ENCODE measurements at places on chromosomes 11 and 22. TPM values are rescaled to one million over a fixed set of nuclear protein-coding genes. Genes with fewer than 3 reads are reported as not detected.

Gene BAD
- total RNA-seq = 25.0 TPM

Gene HSPB2
- total RNA-seq = not detected

Gene SYT7
- total RNA-seq = not detected

Gene DTX4
- total RNA-seq = 43.3 TPM

Gene BDNF
- not detected for total RNA-seq

DNA sequence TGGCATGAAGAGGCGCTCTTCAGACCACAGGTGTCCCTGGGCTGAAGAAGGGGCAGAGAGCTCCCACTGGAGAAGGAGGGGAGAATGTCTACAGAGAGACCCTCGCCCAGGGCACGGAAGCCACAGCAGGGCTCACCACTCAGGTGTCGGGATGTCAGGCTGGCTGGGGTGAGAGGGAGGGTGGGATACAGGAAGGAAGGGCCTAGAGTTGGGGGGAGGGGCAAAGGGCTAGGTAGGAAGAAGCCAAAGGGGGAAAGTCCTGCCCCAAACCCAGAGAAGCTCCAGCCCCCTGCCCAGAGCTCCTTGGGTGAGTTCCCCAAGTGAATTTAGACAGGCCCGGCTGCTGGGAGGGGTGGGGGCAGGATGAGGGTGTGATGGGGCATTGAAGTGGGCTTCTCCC lies 232.0 kb downstream of the CEP164 start:
- no peak for DNase-seq

- no peak for DNase-seq
Observed at GRCh38 chr22:22452996-22453686, 55.4 kb downstream of the ZNF280B start.

- peak; percentile 40 for DNase-seq
Observed at GRCh38 chr22:30196141-30196879, 50.2 kb downstream of the LIF start.

GRCh38 chr22:24553597-24554312 lies 1.2 kb downstream of the GUCD1 start:
- DNase-seq = no peak

Gene MRGPRX4
- total RNA-seq = not detected

- DNase-seq = no peak
Observed at GRCh38 chr11:125325196-125325595, 160.6 kb downstream of the PKNOX2 start.

Gene TMEM41B
- 38.5 TPM for total RNA-seq

DNA sequence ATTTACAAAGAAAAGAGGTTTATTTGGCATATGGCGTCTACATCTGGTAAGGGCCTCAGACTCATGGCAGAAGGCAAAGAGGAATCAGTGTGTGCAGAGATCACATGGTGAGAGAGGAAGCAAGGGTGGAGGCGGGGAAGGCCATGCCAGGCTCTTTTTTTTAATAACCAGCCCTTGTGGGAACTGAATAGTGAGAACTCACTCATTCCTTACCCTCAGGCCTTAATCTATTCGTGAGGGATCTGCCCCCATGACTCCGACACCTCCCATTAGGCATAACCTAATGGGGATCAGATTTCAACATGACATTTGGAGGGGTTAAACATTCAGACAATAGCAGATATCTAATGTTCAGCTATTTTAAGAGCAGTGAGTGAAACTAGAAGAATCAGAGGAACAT lies 55.7 kb downstream of the ATM start:
- no peak for DNase-seq

DNA sequence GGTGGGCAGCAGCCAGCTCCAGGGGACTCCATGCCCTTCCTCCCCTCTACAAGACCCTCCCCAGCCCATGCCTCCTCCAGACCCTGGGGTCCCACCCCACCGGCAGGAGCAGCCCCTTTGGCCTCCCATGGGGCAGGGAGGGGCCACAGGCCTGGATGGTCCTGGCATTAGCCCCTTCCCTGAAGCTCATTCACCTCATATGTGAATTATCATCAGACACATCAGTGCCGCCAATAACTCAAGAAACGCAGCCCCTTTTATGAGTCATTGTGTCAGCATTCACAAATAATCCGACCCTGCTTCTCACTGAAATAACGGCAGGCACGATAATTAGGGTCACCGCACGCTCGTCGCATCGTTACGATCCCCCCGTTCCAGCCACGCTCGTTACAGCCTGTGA lies 124.2 kb downstream of the BRD1 start:
- DNase-seq = no peak

- DNase-seq = no peak
Observed at GRCh38 chr22:20510811-20511577, 3.6 kb downstream of the MED15 start.

- DNase-seq = no peak
Observed at GRCh38 chr11:1758611-1759150, 5.0 kb downstream of the CTSD start.

DNA sequence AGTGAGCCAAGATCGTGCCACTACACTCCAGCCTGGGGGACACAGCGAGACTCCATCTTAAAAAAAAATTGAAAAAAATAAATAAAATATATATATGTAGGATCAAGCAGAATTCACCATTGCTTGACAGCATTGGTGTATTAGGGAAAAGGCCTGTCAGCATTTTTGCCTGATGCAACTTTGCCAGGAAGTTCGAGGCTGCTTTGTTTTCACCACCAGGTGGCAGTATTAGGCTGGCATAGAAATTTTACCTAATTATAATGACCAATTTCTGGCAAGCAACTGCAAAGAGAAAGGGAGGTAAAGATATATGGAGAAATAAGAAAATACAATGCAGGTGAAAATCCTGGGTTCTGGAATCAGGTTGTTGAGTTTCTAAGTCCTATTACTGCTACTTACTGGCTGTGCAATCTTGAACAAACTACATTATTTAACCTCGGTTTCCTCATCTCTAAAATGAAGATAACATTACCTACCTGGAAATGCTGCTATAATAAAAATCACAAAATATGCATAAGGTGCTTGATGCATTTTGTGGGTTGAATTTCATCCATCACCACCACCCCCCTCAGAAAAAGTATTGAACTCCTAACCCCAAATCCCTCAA lies 24.7 kb downstream of the LAYN start:
- DNase-seq = peak; percentile 72

Gene OR5AN1
- total RNA-seq = 0.12 TPM

GRCh38 chr11:70586261-70587074 lies 188.1 kb downstream of the CTTN start:
- no peak for DNase-seq

DNA sequence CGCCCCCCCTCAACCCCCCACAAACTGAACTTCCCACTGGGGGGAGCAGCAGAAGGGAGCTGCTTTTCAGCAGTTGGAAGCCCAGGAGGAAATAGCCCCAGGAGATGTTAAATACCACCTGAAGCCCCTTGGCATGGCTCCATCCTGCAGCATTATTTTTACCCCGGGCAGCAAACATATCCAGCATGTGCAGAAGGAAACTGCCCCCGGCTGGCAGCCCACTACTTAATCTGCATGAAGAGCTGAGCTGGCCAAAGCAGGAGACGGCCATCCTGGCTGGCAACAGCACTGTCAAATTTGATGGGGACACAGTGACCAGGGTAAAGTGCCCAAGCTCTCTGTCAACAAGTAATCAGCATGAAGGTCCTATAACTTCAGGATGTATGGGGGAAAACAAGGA lies 32.0 kb downstream of the BUD13 start:
- DNase-seq = no peak

DNA sequence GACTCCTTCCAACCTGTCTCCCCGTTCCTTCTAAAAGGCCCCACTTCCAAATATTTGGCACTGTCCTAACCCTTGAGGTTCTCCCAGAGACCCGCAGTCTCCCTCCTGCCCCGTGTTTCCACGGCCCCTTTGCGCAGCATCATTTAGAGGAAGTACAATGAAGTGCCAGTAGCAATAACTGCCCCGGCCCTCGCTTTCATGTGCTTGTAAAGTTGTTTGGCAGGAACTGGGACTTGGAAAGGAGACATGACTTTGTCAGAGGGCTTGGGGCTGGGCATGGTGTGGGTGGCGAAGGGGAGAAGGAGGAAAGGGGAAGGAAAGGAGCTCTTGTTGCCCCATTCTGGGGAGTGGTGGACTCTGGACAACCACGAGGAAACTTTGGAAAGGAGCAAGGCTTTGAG lies 2.6 kb downstream of the CD44 start:
- peak; percentile 68 for DNase-seq

DNA sequence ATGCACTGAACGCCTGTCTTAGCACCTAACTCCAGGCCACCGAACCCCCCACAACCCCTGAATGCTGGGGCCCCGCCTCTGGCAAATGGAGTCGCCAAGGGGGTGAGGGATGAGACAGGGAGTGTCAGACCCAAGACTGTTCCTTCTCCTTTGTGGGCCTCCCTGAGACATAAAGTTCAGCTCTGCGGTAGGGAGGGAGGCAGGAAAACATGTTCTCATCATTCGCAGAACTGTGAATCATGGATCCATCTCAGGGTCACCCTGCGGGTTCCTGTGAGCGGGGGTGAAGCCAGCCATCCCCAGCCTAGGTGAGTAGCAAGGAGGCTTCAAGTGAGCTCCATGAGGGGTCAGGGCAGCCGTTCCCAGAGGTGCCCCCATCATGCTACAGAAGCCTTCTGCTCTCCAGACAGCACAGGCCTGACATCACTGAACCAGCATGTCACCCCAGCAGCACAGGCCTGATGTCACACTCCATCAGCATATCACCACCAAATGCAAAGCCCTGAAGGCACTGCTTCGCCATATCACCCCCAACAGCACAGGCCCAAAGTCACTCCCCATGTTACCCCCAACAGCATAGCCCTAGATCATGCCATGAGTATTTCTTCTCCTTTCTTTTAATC lies 27.2 kb downstream of the TMPRSS6 start:
- DNase-seq = no peak

- DNase-seq = no peak
Observed at GRCh38 chr11:121572571-121573059, 119.8 kb upstream of the SORL1-AS1 start.

Gene IL18BP
- 30.7 TPM for total RNA-seq

GRCh38 chr11:9462806-9463537 lies 2.2 kb downstream of the ZNF143 start:
- DNase-seq = no peak

DNA sequence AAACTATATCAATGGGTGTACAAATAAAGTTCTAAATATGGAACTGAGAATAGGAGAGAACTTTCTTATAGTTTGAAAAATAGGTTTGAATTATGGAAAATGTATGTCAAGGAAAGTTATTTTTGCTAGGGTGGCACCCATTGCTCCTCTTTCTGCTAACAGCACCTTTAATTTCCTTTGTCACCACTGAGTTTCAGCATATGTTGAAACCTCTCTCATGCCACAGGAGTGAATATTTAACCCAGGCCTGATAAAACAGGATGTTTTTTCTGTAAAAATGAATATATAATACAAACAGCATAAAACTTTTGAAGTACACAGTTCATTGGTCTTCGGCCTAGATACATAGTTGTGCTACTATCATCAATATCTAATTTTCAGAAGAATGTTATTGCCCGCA lies 385.5 kb upstream of the ANO5 start:
- DNase-seq = no peak

- no peak for DNase-seq
Observed at GRCh38 chr22:45608763-45609180, 62.9 kb upstream of the ATXN10 start.

DNA sequence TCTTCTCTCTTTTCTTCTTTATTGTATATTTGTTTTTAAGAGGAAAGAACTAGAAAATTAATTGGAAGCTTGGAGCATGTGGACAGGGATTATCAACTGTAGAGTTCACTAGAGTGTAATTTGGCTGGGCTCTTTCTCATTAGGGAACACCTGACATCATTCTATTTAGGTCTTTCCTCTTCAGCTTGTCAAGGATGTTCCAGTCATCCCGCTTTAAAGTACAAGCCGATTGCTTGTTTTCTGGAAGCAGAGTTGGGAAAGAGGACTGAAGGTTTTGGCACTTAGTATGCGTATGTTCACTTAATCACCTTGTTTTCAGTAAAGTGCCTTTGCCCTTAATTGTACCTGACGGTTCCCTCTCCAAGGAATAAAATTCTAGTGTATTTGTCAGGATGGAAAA lies 111.6 kb downstream of the WNT11 start:
- DNase-seq = no peak

Gene FIBIN
- total RNA-seq = not detected

DNA sequence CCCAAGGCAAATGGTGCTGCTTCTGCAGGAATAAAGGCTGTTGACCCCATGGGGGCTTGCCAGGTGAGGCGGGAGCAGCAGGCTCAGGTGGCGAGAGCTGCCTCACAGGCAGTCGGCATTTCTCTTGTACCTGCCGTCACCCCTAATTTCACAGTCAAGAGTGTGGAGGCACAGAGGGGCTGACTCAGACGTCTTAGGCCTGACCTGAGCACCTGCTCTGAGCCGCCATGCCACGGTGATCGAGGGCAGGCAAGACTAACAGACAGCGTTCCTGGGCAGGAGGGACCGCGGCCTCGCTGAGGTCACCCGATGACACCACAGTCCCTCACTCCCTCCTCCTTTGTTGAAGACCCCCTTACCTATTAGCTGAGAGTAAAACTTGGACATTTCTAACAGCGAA lies 5.2 kb downstream of the ALG12 start:
- DNase-seq = no peak

Gene LMNTD2
- total RNA-seq = 21.4 TPM

GRCh38 chr11:84612645-84613044 lies 1014.5 kb downstream of the DLG2 start:
- no peak for DNase-seq

Gene IGLL1
- total RNA-seq = not detected

DNA sequence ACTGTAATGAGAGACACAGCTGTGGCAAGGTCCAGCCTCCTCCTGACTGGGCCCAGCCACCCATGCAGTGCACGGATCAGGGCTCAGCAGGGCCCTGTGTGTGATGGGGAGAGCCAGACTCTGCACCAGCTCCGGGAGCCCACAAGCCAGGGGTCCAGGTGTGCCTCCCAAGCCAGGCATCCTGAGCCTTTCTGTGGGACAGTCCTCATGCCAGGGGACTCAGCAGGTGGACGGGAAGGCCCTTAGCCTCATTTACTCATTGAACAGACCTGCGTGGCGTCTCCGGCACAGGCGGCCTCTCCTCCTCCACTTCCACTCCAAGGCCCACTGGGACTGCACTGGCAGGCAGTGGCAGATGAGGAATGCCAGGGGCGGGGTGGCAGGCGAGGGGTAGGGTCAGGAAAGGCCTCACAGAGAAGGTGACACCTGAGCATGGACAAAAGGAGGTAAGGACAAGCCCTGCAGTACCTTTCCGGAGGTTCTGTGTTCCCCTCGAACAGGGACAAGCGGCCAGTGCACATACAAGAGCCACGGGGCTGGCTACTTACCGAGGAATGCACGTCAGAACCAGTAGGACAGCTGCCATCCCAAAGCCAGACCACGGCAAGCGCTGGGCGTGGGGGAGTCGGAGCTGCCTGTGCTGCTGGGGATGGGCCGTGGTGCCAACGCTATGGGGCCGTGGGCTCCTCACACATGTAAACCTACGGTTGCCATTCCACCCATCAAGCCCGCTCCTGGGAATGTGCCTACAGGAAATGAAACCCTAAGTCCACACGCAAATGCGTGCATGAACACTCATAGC lies 52.7 kb downstream of the IGF2 start:
- no peak for DNase-seq

All from B cell (primary cell).